ENCODE measurements at places on chromosomes 2 and 18.

GRCh38 chr2:223727562-223727961, 109.8 kb downstream of the AP1S3 start:
- peak; percentile 83 for DNase-seq

GRCh38 chr2:142786918-142787702, 90.4 kb upstream of the KYNU start:
- no peak for DNase-seq

DNA sequence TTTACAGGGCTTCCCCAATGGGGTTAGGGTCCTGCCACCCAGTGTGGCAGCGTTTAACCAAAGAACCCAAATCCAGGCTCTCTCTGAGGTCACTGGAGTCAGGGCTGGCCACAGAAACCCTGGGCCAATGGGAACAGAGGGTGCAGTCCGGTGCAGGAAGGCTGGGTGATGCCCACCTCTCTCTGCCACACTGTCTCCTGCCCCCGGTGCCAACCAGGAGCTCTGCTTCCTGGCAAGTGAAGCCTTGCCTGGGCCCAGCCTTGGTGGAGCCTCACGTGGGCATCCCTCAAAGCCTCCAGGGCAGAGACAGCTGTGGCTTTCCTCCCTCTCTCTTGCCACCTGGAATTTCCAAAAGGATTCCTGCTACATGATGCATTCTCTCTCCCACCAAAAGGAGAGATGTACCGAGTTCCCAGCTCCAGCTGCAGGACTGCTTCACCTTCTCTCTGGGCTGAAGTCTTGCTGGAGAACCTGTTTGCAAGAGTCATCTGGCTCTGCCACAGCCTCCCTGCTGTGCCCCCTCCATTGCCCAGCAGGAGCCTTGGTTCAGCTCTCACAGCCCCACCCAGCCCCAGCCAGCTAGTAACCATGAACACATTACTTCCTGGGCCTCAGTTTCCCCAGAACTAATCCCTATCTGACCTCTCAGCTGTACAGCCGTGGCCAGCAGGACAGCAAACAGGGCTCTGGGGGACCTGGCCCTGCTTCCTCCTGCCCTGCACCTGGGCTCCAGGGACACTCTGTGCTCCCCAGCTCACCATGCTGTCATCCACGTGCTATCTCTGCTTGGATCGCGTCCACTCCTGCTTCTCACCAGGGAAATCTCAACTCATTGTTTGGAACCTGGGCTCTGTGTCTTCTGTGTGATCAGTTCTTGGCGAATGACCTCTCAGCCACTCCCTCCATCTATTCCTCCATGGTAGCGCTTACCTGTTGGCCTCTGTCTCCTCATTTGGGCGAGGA, 43.4 kb downstream of the KCNF1 start:
- DNase-seq, result no peak

DNA sequence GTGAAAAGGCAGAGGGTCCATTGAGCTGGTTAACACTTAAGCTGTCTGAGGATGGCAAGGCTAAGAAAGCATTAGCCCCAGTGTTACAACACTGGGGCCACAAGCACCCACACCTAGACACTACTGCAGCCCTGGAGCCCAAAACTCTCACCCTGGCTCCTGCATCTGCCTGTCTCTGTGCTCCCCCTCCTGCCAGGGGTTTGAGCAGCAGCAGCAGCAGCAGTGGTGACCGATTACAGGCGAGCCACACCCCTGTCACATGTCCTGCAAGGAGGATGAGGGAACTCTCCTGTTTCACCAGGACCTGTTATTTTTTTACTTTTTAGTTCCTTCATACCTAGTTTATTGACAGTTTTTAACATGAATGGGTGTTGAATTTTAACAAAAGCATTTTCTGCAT, 326.7 kb upstream of the MAP2 start:
- DNase-seq, result no peak

DNA sequence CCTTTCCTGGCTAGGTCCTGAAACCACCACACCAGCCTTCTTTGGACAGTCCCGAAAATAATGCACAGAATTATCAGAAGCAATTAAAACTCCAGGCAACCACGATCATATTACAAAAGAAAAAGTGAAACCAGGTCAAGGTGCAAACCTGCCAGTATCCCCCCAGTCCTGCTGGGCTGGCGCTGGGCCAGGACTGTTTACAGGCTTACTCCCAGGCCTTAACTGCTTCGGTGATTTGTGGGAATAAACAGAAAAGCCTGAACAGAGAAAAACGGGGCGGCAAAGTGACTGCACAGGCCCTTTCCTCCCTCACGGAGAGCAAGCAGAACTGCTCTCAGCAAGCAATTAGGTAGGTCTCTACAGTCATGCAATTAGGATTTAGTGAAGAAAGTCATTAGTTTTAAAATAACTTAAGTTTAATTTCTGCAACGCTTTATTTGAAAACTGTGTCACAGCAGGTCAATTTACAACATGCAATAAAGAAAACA, 1.3 kb downstream of the HDAC4 start:
- DNase-seq, result peak; percentile 10

GRCh38 chr2:85713836-85714235, 19.7 kb downstream of the GNLY start:
- DNase-seq, result no peak

DNA sequence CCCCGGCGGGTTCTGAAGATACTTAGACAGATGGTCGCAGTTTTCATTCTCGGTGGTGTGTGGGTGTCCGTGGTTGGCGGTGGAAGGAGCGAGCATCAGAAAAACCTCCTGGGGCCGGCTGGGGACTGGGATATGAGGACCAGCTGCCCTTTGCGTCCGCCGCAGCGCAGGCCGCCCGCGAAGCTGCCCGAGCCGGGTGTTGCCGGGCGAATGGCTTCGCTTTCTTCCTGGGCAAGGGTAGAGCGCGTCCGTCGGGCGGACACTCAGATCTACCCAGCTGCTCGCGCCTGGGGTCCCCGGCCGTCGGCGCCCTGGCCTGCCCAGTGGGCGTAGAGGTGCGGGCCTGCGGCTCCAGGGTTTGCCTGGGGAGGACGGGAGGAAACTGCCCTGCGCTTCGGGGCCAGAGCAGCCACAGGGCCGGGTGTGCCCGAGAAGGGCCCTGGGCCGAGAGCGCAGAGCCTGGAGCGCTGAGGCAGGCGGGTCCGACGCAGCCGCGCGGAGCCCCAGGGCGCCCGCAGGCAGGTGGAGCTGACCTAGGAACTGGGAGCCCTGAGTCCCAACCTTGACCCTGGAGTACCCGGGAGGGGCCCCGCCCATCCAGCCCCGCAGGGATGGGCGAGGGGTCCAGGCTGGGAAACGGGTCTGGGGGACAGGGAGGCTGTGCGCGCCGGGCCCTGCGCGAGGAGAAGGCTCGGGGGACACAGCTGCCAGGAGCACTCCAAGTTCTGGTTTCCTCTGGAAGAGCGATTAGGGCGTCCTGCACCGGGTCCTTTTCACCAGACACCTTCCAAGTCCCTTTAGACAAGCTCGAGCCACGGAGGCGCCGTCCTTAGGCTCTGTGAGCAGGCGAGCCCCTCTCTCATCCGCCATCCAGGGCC, 1.3 kb downstream of the TWIST2 start:
- DNase-seq, result peak; percentile 28

- DNase-seq, result no peak
These were observed 128.6 kb upstream of the RASGRP3 start for GRCh38 chr2:33347856-33348255.

DNA sequence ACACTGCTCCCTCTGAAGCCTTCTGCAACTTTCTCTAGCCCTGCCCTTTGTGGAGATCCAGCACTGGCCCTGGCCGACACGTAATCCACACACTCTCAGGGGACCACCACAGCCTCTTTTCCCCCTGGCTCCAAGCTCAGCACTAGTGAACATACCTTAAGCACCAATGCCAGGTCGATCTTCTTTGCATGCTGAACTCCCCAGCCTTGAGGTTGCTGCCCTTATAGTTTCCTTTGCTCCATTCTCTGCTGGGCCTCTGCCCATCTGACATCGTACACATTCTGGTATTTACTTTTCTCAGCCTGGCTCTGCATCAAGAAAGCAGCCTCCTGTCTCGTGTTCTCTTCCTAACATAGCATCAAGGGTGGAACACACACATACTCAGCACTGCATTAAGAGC, 361.5 kb downstream of the LPIN1 start:
- peak; percentile 36 for DNase-seq

- DNase-seq, result no peak
These were observed 75.9 kb downstream of the TTN start for GRCh38 chr2:178731300-178731699.

GRCh38 chr2:38194751-38195150, 118.8 kb upstream of the CYP1B1 start:
- no peak for DNase-seq

- DNase-seq, result no peak
These were observed 42.1 kb downstream of the MYCN start for GRCh38 chr2:15982285-15983044.
